ENCODE measurements at places on chromosomes 11 and 22.

DNA sequence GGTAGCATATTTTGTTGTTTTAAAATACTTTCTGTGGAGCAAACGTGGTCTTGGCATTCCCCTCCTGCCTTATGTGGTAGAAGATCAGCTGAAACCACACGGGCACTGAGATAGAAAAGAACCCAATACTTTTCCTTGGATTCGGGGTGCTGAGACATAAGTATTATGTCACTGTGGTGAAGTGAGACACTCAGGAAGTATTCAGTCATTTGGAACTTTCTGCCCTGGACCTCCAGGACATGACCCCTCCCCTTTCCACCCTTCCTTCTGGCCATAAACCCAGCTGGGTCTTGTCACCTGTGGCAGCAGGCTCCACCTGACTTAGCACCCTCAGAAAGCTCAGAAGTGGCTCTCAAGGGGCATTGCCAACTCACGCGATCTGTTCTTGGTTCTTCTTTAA is 123.4 kb downstream of the SWAP70 start:
- no peak for DNase-seq

DNA sequence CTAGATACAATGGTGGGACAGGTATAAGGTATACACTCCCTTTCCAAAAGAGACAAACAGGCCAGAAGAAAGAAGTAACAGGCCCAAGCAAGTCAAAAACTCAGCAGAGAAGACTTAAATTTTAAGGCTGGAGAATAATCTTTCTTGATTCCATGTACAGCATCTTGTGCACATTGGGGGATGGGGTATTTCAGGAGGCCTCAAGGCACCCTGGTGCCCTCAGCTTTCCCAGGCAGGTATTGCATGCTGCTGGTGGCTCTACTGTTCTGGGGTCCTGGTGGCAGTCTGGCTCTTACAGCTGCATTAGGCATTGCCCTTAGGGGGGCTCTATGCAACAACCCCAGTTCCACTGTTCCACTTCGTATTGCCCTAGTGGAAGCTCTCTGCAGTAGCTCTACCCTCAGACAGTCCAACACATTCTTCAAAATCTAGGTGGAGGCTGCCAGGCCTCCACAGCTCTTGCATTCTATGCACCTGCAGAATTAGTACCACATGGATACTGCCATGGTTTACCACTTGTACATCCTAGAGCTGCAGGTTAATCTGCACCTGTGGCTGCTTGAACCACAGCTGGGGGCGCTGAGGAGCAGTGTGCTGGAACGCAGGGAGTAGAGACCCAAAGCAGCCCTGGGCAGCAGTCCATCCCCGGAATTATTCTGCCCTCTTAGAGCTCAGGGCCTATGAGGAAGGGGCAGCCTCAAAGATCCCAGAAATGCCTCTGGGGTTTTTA is 4.2 kb upstream of the CTSC start:
- DNase-seq, result no peak

GRCh38 chr11:1157645-1158591 is at the start of gene MUC5AC:
Gene MUC5AC (plus strand): TSS chr11:1157953. CDS start chr11:1158000, 47 bp downstream.
- DNase-seq, result no peak

DNA sequence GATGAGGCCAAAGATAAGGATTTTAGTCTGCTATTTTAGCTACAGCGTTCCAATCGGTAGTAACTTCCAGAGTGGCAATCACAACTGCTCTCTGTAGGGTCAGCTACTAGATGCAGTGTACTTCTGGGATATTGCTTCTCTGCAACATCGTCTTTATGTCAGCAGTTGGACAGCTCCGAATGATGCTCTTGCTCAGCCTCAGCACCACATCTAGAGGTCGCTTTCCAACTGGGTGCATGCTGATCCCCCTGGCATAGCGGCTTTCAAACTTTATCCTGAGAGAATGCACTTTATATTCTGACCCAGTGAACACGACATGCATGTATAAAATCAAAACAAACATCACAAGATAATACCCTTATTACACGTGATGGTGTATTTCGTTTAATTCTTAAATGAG is 219.6 kb downstream of the C11orf87 start:
- DNase-seq, result no peak

DNA sequence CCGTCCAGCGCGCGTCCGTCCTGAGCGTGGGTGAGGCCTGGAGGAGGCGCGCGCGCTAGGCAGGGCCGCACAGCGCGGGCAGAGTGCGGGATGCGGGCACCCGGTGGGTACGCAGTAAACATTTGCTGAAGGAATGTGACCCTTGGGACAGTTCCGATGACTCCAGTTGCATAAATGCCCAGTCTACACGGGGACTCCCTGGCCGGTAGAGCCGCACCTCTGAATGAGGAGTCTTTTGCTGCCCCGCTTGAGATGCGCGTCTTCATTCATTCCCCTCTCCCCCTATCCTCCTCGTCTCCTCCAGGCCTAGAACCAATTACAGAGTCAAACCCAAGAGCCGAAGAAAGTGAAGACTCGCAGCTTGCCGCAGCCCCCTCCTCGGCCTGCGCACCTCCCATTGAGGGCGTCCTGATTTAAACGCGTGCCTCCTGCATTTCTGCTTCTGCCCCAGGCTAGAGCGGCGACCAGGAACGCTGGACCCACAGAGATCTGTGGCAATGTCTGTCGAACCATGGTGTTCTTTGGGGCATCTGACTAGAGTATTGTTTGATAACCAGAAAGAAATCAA is 729 bp upstream of the CHKB start:
- DNase-seq, result no peak

DNA sequence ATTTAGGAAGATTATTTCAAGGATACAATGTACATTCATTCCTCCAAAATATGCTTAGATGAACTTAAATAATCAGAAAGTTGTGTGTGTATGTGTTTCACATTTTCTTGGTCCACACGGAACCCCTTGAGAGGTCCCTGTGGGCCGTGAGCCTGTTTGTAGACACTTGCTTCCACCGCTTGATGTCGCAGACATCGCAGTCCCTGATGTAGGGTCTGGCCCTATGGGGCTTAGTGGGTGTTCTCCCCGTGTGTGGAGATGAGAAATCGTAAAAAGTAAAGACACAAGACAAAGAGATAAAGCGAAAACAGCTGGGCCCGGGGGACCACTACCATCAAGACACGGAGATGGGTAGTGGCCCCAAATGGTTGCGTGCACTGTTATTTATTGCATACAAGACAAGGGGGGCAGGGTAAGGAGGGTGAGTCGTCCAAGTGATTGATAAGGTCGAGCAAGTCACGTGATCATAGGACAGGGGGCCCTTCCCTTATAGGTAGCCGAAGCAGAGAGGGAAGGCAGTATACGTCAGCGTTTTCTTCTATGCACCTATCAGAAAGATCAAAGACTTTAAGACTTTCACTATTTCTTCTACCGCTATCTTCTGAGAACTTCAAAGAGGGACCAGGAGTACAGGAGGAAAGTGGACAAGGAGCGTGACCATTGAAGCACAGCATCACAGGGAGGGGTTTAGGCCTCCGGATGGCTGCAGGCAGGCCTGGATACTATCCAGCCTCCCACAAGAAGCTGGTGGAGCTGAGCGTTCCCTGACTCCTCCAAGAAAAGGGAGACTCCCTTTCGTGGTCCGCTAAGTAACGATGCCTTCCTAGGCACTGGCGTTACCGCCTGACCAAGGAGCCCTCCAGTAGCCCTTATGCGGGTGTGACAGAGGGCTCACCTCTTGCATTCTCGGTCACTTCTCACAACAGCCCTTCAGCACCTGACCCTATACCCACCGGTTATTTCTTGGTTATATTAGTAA is 1.2 kb upstream of the APOBEC3C start:
- DNase-seq, result no peak

- no peak for DNase-seq
These were observed 220.4 kb upstream of the RAG2 start for GRCh38 chr11:36818410-36818809.

GRCh38 chr11:30585125-30585891 is 845 bp downstream of the MPPED2 start:
- no peak for DNase-seq

GRCh38 chr11:12161137-12161536 is 50.7 kb downstream of the MICAL2 start:
- DNase-seq, result no peak
